ENCODE measurements at places on chromosomes 4 and X.

DNA sequence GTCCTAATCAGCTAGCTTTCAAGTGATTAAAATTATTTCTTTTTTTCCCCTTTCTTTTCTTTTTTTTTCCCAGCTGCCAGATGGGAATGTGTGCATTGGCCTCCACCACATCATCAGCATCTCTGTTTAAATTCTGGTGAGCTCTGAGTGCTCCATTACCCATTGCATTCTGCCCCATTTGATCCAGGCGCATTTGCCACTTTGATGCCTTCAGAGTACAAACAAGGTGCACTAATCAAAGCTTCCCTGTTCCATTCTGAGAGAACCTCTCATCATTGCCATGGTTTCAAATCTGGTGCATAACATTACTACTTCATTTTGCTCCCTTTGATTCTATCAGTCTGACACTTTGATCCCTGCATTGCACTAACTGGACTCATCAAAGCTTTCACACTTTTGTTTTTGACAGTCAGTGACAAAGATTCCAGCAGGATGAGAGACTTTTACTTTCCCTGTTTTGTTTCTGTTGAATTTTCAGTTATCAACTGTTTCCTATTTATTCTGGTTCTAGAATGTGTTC is 238.8 kb upstream of the PCDH10 start:
- no peak for DNase-seq

DNA sequence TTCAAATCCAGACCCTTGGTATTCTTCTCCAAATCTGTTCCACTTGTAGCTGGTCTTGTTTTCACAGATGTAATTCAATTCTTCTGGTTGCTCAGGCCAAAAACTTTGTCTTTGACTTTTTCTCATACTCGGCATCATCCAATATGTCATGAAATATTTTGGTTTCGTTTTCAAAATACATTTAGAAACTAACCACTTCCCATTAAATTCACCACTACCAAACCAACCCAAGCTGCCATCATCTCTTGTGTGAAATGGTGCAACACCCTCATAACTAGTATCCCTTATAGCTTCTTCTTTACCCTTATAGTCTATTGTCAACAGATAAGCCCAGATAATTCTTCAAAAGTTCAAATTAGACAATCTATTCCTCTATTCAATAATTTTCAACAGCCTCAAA is 192.1 kb downstream of the PRR32 start:
- DNase-seq, result no peak

DNA sequence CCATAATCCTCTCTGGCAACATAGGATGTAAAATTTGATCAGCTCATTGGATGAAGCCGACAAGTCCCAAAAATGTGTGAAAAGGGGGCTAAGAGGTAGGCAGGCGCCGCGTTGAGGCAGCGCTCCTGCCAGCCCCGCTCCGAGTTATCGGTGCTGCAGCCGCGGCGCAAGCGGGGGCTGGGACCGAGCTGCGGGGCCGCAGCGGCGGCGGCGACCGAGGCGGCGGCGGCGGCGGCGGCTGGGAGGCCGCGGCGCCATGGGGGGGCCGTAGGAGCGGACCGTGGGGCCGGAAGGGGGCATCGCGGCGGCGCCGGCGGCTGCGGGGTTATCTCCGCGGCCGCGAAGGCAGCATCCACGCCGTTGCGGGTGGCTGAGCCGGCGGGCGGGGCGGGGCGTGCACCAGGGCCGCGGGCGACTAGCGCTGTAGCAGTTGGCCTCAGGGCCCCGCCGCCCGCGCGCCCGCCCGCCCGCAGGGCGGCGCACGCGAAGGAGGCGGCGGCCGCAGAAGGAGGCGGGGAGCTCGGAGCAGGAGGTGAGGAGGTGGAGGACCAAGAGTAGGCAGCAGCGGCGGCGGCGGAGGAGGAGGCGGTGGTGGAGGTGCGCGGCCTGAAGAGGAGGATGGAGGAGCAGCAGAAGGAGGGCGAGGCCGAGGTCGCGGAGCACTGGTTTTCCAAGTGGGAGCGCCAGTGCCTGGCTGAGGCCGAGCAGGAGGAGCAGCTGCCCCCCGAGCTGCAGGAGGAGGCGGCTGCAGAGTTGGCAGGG is 126.0 kb upstream of the CXorf66 start:
- peak; percentile 8 for DNase-seq

- no peak for DNase-seq
Observed at GRCh38 chrX:67613366-67613765, 69.5 kb downstream of the AR start.

- DNase-seq, result no peak
Observed at GRCh38 chr4:88291003-88291402, 6.6 kb upstream of the PPM1K start.

DNA sequence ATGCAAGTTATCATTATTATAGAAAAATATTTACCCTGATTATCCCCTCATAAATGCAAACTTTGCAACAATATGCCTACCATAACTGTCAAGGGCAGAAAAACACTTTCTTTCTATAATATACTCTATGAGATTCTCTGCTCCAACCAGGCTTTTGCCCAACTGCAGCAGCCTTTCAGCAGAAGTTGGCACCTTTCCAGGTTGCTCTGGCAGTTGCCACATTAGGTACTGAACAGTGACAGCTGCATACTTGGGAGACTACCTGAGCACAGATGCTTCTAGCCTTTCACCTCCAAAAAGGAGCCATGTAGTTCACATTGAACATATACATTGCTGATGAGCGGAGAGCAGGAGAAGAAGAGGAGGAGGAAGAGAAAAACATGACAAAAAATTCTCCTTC is 69.5 kb upstream of the BRWD3 start:
- DNase-seq, result no peak

DNA sequence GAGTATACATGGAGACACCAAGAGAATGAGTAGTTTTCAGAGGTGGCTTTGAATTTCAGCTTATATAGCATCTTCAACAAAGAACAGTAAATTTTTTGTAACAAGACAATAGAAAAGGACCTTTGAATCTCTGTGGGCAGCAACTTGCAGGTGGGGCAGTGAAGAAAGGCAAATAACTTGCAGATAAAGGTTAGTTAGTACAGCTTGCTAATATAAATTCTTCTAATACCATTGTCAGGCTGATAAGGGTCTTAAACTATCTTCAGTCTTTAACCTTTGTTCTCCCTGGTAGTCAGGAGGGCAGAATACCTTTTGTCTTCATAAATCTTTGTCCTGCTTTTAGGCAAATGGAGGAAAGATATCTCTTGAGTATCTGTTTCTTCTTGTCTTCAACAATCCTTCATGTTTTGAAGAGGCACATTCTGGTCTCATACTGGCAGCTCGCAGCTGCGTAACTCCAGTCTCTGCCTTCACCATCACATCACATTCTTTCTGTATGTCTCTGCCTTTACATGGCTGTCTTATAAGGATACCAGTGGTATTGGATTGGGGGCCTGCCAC is 16.0 kb downstream of the ANXA3 start:
- DNase-seq, result no peak

DNA sequence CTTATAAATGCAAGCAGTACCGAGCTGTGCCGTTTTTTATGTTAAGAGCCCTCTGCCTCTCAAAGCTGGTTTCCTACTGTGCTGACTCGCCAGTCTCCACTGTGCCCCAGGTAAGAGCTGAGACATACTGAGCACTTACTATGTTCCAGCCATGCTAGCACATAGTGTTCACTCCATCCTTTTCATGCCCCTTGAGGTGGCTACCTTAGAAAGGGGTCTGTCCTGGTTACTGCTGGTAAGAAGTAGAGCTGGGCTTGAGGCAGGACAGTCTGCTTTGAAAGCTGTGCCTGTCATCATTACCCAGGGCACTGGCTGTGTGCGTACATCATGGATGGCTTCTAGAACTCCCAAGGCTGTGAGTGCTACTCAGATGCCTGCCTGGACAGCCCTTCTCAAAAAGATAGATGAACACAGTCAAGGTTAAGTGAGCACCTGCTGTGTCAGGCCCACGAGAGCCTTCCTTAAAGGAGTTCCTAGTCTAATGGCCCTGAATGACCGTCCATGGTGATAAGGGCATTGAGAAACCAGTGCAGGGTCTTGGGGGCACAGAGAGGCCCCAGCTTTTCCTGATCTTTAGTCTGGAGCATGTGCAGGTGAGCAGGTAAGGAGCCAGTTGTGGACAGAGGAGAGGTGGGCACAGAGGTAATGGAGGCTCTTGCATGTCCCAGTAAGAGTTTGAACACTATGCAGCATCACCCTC is 1.6 kb downstream of the STK32B start:
- DNase-seq, result no peak

DNA sequence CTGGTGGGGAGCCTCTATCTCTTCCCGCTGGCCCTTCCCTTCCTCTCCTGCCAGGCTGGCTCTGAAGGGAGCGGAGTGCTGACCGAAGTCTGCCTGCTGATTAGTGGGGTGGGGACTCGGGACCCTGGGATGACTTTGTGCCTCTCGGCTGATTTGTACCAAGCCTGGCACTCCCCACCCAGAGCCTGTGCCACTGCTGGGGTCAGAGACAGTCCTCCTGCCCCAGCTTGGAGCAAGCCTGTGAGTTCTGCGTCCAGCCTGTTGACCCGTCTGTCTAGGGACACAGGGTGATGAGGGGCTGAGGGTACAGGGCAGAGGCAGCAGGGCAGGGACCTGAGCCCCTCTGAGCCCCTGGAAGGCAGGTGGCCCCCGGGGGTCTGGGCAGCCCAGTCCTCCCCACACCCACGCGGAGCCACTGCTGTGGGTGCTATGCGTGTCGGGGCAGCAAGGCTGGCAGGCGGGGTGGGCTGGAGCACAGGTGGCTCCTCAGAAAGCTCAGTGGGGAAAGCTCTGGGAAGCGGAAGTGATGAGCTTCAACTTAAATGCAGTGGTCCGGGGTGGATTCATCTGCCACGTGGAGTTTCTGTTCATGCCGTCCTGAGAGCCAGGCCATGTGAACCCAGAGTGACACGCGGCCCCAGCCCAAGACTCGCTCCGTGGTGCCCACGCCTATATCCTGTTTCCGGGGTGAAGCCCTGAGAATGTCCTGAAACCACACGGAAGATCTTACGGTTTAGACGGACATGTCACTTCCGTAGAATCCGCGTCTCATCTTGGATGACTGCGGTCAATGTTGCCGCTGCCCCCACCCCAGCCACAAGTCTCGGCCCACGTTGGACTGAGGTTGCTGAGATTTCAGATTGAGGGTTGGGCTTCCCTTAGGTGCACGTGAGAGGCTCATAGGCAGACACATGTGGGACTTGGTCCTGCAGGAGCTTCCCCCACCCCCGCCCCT is 21.1 kb upstream of the UVSSA start:
- no peak for DNase-seq

DNA sequence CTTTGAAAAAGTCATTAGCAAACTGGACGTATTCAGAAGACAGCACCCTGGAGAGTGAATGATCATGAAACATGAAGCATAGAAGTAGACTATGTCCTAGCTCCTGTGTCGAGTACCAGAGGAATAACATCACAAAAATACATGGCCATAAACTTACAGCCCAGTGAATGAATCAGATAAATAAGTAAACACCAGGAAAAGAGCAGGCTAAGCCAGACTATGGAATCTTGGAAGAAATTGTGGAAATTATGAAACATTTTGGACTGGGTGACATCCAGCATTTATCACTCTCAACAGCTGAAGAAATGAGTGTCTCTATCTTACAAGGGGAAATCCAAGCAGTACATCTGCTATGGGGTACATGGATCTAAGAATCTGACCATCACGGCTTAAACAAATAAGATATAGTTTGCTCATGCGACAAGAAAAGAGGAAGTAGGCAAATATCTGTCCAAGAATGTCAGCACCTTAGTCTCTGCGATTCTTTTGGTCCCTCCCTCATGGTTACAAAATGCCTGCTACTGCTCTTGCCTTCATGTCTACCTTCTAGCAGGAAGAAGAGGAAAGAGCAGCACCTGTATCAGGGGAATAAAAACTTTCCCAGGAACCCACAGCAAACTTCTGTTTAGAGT is 481.5 kb downstream of the BCOR start:
- DNase-seq, result no peak

GRCh38 chr4:8182858-8183725 is 16.0 kb upstream of the SH3TC1 start:
- DNase-seq, result no peak

DNA sequence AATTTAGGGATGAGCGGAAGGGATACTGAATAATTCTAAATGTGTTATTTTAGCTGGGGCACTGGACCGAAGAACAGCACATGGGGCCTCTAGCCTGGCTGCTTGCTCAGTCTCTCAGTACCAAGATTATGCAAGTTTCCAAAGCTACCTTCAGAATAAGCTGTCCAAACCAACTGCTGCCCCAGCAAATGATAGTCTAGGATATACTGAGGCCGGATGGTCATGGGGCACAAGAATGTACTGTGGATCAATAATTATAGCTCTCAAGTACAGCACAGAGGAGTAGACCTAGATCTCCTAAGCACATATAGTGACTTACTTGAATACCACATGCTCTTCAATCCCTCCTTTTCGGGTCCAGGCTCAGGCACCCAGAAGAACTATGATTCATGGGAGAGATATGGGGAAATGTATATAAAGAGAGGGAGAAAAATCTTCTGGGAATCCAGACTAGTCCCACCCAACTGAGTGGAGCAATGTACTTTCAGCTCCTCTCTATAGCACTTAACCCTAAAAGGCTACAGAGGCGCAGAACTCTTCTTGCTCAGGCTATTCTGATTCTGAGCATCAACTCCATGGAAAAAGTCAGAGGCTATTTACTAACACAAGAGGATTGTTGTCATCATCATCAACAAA is 160.3 kb upstream of the GPC4 start:
- DNase-seq, result no peak

DNA sequence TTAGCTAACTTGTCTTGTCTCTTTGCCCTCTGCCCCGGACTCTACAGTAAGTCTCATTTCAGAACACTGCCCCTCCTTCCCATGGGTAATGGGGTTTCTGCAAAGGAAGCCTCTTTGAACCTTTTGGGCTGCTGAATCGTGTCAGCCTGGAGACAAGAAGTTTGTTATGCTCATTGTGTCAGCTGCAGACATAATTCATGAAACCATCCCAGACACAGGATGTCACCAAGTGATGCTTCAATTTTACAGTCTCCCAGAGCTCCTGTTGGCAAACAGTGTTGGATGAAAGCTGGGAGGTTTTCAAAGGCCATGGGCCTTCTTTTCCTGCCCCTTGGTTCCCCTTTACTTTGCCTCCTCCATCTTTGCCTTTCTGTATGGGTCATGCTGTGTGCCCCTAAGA is 223.1 kb upstream of the TAPT1 start:
- no peak for DNase-seq

- no peak for DNase-seq
Observed at GRCh38 chr4:91837608-91838029, 466.1 kb upstream of the GRID2 start.

GRCh38 chr4:1727117-1728031 is 6.1 kb downstream of the TACC3 start:
- no peak for DNase-seq

DNA sequence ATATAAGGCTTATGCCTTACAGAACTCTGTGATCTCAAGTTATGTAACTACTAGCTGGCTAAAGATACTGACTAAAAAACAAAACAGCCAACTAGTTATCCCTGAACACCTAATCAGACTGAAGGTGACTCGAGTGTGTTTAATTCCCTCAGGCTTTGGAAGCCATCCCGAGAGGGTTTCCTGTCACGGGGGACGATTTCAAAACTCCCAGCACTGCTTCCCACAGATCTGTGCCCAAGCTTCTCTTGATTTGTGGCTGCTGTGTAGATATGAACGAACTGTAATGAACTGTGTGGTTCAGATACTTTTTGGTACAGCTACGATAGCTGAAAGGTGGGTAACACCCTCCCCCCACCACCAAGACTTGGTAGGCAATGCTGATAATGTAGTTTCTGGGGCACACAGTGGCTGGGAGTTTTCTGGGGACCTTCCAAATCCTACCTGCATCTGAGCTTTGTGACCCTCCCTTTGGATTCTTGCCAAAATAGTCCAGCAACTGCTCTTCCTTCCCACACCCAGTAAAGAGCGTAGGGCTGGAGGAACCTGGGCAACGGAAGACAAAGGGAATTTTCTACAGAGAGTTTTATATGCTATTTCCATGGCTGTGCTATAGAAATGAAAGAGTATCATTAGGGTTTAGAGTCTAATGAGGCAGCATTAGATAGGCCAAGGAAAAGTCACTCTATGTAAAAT is 148.8 kb downstream of the MGST2 start:
- DNase-seq, result no peak

All from CD4-positive, alpha-beta T cell treated with Interleukin-2 at 100 ng/mL for 4 hours (primary cell).